Activated naive CD8-positive, alpha-beta T cell treated with anti-CD3 and anti-CD28 coated beads, Interleukin-2, amount 10 ng/mL, durations not matched to agents 7 days and 5 days (primary cell): ENCODE measurements at places on chromosomes 6 and 20.

DNA sequence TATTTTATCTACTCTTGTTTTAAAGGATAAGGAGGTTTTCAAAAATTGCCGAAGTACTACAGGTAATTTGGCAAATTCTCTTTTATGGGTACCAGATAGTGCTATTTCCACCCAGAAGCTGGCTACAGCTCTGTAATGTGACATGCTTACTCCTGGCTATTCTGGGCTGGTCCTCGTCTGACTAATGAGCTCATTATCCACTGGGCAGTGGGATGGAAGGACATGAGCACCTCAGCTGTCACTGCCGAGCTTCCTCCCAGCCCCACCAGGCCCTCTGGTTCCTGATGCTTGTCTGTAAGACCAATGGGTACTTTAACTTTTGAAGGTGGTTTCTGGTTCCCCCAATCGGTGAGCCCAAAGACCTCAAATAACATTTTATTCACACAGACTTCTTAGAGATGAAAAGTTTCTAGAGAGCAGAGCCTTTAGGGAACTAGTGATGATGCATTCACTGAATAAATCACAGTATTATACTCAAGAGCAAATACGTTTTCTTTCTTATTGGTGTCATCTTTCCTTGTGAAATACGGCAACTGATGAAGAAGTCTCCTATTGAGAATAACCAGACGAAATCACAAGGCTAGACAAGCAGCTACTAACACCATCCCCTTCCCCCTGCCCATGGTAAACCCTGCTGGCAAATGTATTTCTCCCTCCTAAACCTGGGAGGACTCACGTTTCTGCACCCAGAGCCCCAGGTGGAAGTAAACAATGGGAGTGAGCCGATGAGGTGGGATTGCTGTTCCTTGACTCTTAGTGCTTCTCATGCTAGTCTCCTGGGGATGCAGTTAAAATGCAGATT lies 80.8 kb downstream of the SLC22A3 start:
- DNase-seq: no peak

GRCh38 chr6:41546475-41546865 lies 289 bp downstream of the FOXP4 start:
- DNase-seq: peak; percentile 79

DNA sequence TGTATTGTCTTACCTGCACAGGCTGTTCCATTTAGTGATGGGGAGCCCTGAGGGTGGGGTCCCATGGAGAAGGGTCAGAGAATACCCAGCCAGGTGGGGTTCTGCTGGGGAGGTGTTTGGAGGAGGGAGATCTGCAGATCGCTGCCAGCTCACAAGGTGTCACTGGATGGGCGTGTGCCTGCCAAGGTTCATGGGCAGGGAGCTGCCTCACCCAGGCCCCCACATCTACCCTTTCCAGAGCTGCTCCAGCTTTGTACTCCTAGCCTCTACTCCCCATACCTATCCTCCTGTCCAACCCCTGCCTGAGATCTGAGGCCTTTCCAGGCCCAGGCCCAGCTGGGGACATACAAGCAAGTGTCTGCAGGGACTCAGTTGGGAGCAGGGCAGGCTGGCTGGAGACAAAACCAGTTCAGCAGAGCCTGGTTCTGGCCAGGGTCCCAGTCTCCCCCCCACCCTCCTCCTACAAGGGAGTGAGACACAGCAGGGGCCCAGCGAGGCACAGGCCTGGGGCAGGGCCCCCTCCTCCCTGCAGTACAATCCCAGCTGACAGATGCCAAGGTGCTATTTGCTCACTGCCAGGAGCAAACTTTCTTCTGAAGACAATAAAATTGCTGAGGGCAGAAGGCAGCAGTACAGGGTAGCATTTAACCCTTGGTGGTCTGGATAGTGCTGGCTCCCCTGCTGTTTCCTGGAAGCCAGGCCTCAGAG lies 19.7 kb downstream of the SPDEF start:
- no peak for DNase-seq

DNA sequence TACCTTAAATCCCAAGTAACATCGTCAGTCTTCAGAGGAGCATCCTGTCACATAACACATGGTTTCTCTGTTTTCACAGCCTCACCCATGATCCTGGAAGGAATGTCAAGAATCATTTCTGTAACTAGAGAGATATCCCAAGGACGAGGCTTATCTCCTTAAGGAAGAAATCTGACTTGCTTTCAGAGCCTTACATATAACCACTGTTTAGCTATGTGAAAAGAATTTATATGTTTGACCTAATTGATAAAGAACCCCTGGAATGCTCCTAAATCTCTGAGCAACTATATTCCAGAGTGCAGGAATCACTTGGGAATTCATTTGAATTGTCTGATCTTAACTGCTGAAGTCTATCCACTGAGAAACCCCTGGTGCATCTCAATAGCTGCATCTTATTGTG lies 243.1 kb downstream of the ALDH8A1 start:
- no peak for DNase-seq
